SJSA1 (cell line): ENCODE measurements at places on chromosomes 11 and 22. TPM values are rescaled to one million over a fixed set of nuclear protein-coding genes. Genes with fewer than 3 reads are reported as not detected.
A peak's percentile ranks its signal among the peaks of the same experiment; 100 is the strongest.

GRCh38 chr11:126157326-126158030, 54.0 kb downstream of the RPUSD4 start:
- DNase-seq: no peak

Gene RAB39A
- not detected in 2 replicates for total RNA-seq

- no peak for DNase-seq
Observed at GRCh38 chr11:12506404-12506921, 129.1 kb downstream of the PARVA start.

- DNase-seq: no peak
Observed at GRCh38 chr22:27667121-27667843, 134.3 kb downstream of the MN1 start.

GRCh38 chr11:45900916-45901617, 6.0 kb downstream of the FREY1 start:
- no peak for DNase-seq

- no peak for DNase-seq
Observed at GRCh38 chr22:39309881-39310714, 9.3 kb downstream of the RPL3 start.

GRCh38 chr11:19176629-19177186, 25.1 kb downstream of the CSRP3 start:
- no peak for DNase-seq

Gene TPCN2
- 21.7 and 24.1 TPM in 2 replicates for total RNA-seq

GRCh38 chr22:21947040-21948014, 5.3 kb downstream of the PPM1F start:
- DNase-seq: peak; percentile 20

DNA sequence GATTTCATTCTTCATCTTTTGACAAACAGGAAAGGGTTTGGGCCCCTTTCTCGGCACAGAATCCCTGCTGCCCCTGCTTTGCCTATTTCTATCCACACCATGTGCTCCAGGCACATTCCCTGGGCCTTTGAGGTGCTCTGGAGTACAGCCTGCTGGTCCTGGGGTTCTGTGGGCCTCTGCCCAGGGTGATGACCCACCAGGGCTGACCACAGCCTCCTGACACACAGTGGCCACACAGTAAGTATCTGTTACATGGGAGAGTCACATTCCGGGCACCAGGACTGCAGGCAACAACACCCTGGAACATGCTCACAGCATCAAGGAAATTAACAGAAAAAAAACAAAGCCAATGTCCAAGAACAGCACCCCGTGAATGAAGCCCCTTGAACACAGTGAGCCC, 39.1 kb downstream of the SCUBE2 start:
- DNase-seq: no peak

Gene C11orf87
- 0.78 TPM in 1 of 2 replicates, not detected in the other for total RNA-seq

GRCh38 chr11:64888729-64889511, 10.5 kb upstream of the EHD1 start:
- DNase-seq: no peak

Gene ANGPTL5
- total RNA-seq: not detected in 2 replicates

DNA sequence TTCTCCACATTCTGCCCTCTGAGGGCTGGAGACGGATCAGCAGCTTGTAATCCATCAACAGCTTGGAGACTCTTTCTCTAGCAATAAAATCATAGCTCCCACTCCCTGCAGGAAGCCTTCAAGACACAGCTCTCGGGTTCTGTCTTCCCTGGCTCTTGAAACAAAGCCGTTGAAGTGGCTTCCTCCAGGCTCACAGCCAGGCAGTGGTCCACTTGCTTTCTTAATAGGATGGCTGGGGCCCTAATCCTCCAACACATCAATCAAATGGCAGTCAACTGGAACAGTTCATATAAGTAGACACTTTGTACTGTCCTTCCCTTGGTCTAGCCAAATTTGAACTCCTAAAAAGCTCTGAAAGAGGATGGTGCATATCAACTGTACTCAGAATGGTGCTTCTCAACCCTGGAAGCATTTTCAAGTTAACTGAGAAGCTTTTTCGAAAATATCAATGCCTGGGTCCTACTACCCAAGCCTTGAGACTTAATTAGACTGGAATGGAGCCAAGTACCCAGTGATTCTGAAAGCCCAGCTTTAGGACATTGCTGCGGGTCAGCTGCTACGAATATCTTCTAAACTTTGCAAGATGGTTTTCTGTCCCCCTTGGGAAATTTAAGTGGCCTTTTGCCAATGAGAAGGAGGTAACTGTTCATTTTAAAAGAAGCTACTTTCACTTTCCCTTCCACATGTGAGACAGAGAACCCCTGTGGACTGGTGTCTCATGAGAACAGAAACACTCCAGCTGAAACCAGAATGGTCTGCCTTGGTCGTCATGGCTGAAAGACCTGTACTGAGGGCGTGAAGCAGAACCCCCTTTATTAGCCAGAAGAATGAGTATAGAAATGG, 74.7 kb downstream of the SC5D start:
- DNase-seq: no peak

Gene MOGAT2
- not detected in 2 replicates for total RNA-seq

Gene CSNK2A3
- total RNA-seq: 0.53 and 2.3 TPM in 2 replicates

GRCh38 chr11:129056916-129057315, 114.2 kb upstream of the TP53AIP1 start:
- no peak for DNase-seq

- peak; percentile 84 for DNase-seq
Observed at GRCh38 chr11:2582351-2582945, 117.3 kb downstream of the KCNQ1OT1 start.

DNA sequence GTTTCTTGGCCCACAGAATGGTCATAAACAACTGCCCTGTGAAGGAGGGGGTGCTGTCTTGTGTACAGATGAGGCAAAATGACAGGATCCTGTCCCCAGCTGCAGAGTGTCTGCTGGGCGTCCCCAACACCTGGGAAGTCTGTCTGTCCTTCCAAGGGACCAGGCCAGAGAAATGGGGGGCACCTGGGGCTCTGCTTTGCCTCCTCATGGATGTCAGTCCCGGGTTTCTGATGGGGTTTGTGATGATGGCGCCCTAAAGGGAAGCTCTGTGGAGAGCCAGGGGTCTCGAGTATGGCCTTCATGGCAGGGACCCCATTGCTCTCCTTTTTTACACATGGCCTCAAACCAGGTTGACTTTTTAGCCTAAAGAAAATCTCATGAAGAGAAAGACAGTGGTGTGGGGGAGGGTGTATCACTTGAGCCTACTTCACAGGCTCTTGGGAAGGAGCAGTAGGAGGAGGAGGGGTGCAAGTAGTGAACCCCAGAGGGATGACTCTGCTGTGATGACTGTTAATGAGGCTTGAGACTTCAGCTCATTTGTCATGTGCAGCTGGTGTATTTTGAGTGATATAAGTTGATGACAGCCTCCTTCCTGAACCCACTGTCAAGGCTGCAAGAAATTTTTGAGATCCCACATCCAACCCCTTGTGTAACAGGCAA, 40.6 kb upstream of the TUB start:
- DNase-seq: no peak

GRCh38 chr22:31140746-31141145, 438 bp upstream of the PLA2G3 start:
- DNase-seq: no peak

Gene F2
- total RNA-seq: not detected in 2 replicates

GRCh38 chr11:1841511-1842148, 2.8 kb downstream of the TNNI2 start:
- no peak for DNase-seq

DNA sequence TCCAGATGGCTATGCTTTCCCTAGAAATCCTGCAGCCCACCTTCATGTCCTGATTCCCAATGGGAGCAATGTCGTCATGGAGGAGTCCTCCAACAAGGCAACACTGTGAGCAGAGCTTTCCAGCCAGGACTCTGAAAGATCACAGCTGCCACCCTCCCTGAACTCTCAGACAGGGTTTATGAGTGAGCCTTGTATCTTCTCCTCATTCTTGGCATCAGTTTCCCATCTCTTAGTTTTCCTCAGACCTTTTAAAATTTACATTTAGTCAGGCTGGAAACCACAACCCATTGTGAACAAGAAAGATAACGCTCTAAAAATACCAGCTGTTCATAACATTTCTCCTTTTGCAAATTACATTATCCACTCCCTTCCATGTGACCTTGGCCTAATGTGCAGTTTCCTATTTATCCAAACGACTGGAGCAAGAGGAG, 15.6 kb upstream of the LYVE1 start:
- peak; percentile 14 for DNase-seq

Gene B3GAT1
- total RNA-seq: not detected in 2 replicates

Gene STK33
- total RNA-seq: 0.21 TPM in 1 of 2 replicates, not detected in the other
